Stimulated activated CD4-positive, alpha-beta T cell treated with anti-CD3 and anti-CD28 coated beads, Interleukin-15, amount 100 ng/mL, for 1 hour (primary cell): ENCODE measurements at places on chromosomes 1 and 21.

DNA sequence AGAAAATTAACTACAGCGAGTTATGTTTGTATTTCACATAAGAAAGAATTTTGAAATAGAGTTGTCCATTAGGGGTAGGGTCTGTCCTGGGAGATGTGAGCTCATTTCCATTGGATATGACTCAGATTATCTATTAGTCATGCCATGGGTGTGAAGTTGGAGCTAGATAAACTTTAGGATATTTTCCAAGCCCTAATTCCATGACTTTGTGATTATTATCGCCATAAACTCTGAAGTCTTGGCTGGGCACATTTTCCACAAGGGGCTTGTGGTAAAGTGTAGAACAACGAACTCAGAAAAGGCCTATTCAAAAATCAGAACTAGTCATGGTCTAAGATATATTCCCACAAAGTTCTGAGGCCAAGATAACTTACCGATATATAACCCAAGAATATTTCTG is 396.6 kb downstream of the DPYD start:
- no peak for DNase-seq

GRCh38 chr1:187999973-188000372 is 1171.2 kb downstream of the PLA2G4A start:
- no peak for DNase-seq

- no peak for DNase-seq
These were observed 143.0 kb downstream of the MRPL39 start for GRCh38 chr21:25464275-25464674.

- no peak for DNase-seq
These were observed 2.4 kb upstream of the IKBKE start for GRCh38 chr1:206467915-206468314.

- DNase-seq = no peak
These were observed at the start of gene ARHGEF16 for GRCh38 chr1:3453891-3454810. Gene ARHGEF16, plus strand, starts transcription at chr1:3454665. Its CDS starts 8,420 bp downstream, at chr1:3463085.

- DNase-seq = no peak
These were observed 26.6 kb upstream of the RWDD3 start for GRCh38 chr1:95207223-95207935.

- no peak for DNase-seq
These were observed 345.5 kb downstream of the SMYD3 start for GRCh38 chr1:246161626-246162025.

GRCh38 chr1:33408093-33408436 is 22.8 kb downstream of the PHC2 start:
- DNase-seq = no peak

DNA sequence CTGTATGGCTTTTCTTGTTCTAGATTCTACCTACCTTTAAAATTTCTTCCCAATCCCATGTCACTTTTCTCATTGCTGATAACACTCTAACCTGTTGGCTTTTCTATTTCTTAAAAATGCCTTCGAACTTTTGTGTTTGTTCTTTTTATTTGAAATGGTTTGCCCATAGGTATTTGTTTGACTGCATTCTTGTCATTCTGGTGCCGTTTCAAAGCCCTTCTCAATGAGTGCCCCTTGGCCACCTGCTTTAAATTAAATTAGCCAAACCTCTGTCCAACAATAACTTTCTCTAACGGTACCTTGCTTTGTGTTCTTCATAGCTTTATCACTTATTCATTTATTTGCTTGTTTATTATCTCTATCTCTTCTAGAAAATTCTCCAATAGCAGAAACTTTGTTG is 38.9 kb downstream of the KCTD3 start:
- no peak for DNase-seq

- no peak for DNase-seq
These were observed 37.1 kb upstream of the KANK4 start for GRCh38 chr1:62356257-62356835.

- no peak for DNase-seq
These were observed 28.2 kb downstream of the STPG1 start for GRCh38 chr1:24385160-24385940.

DNA sequence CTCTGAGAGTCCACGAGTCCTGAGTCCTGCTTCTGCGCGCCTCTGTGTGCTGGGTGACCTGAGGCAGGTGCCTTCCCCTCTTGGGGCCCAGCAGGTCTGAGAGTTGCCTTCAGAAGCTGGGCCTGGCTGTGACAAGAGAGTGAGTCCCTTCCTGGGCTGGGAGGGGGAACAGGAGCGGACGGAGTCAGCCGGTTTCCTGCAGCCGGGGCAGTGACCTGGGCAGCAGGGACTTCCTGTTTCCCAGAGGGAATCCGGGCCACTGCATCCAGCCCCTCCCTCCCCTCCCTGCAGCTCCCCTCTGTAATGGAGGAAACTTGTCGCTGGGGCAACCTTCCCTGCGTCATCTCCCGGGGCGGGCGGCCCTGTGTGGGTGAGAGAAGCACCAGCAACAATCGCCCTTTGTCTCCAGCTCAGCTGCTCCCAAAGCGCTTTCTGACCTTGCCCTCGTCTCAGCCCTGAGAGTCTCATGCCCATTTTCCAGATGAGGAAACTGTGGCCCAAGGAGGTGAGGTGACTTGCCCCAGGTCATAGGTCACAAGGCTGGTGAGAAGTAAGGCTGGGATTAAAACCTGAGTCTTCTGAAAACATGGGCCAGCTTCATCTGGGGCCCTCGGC is 61.1 kb downstream of the SDC3 start:
- DNase-seq = no peak

- DNase-seq = no peak
These were observed 4.1 kb upstream of the PTPN7 start for GRCh38 chr1:202164271-202165037.

- no peak for DNase-seq
These were observed 2.7 kb downstream of the CDC14A start for GRCh38 chr1:100354971-100355394.

GRCh38 chr1:29306471-29307140 is 70.3 kb downstream of the PTPRU start:
- DNase-seq = no peak

GRCh38 chr1:91885213-91885715 is 687 bp downstream of the TGFBR3 start:
- peak; percentile 4 for DNase-seq

DNA sequence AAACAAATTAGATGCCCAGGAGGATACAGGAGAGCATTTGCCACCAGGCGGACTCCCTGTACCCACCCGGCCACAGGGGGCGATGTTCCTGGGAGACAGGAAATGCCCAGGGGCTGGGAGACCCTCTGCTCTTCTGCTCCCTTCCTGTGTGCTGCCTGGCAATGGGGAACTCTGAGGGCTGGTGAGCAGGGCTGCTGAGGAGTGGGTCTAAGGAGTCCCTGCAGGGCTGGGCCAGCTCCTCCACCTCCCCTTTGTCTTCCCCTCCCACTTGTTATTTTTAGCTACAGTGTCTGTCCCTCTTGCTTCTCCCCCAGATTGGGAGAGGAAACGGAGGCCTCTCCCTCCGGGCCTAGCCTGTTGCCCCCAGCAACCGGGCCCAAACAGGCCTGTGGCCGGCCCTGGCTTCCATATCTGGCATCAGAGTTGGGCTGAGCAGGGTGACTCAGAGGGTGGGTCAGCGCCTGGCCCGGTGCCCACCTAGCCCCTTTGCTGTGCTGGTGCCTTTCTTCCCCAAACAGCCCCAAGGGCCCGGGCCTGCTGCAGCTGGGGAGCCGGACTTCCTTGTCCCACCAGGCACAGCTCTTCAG is 11.6 kb downstream of the LMNA start:
- no peak for DNase-seq

GRCh38 chr1:81549588-81550127 is 251.1 kb upstream of the ADGRL2 start:
- no peak for DNase-seq

DNA sequence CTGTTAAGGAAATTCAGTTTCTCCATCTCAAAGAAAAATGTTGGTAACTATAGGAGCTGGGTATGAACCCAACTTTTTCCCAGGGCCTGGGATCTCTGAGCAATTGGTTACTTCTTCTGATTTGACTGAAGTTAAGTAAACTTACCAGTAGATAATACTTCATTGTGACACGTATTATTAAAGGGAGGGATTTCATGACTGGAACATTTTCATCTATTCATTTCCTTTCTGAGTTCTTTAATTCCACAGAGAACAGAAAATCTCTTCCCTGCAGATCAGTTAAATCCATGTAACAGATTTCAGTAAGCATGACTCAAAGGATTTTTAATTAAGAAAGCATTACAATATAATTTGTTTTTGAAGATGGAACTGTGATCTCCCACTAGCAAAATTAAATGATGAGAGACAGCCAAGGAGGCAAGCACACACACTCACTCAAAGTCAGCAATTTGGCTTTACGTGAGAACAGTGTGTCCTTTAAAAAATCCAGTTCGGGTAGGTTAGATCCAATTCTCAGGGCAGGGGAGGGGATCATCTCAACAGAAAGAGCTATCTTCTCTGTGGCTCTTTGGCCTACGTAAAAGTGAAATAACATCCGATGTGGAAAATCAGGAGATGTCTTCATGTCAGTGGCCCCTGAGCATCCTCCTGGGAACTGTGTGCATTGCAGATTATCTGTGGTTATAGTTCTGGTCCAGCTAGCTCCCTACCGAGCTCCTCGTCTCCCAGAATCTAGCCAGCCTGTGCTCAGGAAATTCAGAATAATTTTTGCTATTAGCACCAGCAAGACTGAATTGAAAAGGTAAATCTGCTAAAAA is 10.8 kb upstream of the MYOC start:
- DNase-seq = no peak

GRCh38 chr21:45293726-45294401 is 6.2 kb upstream of the POFUT2 start:
- DNase-seq = no peak
